Fibroblast of skin of left biceps (primary cell): ENCODE measurements at places on chromosomes 7 and 10.
A peak's percentile ranks its signal among the peaks of the same experiment; 100 is the strongest.

GRCh38 chr10:58632216-58632615 is 119.5 kb downstream of the BICC1 start:
- DNase-seq, result no peak

DNA sequence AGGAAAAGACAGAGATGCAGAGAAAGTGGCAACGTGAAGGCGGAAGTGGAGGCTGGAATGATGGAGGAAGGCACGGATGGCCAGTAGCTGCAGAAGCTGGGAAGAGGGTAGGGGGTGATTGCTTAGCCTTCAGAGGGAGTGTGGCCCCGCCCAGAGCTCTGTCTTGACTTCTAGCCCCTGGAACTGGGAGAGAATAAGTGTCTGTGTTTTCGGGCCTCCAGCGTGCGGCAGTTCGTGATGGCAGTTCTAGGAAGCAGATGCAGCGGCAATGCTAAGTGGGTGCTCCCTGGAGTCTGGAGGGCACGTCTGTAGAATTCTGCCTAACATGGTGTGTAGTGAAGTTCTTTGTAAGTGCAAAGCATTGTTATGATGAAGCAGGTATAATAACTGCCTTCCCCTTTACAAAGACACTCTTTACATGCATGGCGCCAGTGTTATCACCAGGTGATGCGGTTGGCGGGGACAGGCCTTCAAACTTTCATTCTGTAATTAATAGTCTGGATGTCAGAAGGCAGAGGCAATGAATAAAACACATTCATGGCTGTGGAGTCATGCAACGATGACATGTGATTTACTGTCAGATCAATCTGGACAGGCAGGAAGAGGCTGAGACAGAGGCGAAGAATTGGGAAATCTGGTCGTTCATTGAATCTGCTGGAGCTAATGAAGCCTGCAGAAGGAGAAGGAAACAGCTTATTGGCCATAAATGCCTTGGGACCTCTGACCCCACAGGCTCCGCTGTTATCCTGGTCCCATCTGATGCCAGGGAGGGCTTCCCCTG is 228.6 kb downstream of the GLRX3 start:
- DNase-seq, result no peak

GRCh38 chr10:22714479-22715289 is at the start of gene PIP4K2A:
TSS of gene PIP4K2A (minus strand) at chr10:22714578. CDS start at chr10:22714326, 252 bp downstream.
- DNase-seq, result peak; percentile 58

- no peak for DNase-seq
Measured at GRCh38 chr7:5083311-5083711, 37.7 kb downstream of the RBAK start.

GRCh38 chr7:66460921-66461361 is 167.7 kb upstream of the KCTD7 start:
- DNase-seq, result no peak

DNA sequence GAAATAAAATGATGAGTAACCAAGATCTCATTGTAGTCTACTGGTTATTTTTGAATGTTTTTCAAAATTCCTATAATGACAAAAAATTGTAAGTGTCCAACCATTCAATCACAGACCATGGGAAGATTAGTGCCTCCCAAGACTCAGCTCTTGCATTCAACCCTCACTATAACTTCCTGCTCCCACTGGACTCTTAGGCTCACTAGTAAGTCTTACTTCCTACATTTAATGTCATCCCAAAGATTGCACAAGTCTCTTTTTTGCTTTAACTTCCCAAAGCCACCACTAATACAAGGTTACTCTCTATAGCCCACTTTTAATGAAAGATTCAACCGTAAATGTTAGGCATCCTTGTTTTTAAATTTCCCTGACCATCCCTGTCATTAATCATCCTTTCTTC is 111.9 kb upstream of the NRBF2 start:
- no peak for DNase-seq

- DNase-seq, result no peak
Measured at GRCh38 chr7:139730746-139731612, 46.8 kb downstream of the HIPK2 start.

- DNase-seq, result no peak
Measured at GRCh38 chr7:98329791-98330373, 48.4 kb downstream of the BRI3 start.

DNA sequence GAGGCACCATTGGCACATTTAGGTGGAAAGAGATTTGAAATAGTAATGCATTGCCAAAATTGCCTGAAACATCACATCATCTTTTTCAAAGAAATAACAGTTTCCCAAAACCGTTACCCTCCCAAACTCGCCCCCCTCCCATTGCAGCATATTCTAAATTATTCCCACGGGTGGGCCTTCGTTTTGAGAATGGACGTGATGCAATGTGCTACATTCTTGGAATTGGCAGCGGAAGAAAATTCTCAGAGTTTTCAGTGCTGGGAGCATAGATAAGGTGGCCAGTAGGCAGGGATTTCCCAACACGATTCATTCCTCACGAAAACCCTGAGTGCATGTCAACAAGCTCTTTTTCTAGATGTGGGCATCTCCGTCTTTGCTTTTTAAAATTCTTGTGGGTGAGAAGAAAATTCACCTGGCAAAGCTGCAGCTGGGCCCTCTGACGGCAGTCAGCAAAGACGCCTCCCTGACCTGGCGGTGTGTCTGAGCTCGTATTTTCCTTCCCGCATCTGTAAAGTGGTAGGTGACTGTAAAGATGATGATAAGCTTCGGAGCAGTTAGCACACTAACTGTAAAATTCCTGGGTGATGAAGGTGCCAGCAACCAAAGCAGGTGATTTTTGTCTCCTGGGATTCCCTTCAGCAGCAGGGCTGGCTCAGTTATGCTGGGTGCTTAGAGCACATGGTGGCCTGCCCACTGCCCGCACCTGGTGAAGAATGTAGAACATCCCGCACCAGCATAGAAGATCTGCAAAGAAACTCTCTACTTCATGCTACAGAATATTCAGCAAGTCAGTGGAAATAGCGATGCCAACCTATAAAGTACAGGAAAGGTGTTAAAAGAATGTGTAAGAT is 141.9 kb upstream of the KLF6 start:
- DNase-seq, result no peak

- no peak for DNase-seq
Measured at GRCh38 chr7:140390466-140391190, 7.7 kb downstream of the SLC37A3 start.

- DNase-seq, result no peak
Measured at GRCh38 chr7:39624442-39624807, 1.1 kb downstream of the RALA start.

GRCh38 chr7:11749629-11750028 is 82.4 kb downstream of the THSD7A start:
- no peak for DNase-seq

DNA sequence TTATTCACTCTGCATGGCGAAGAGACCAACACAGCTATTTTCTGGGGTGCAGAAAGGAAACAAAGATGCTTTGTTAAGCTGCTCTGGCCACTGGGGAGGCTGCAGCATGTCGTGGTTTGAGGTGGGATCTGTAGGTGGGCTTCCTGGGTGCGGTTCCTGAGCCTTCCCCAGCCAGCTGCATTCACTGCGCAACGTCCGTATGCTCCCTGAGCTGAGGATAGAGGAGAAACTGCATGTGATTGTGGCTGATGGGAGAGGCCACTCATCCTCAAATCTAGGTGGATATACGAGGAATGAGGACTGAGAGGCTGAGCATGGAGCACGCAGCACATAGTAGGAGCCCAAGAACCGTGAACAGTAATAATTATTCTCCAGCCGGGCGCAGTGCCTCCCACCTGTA is 9.9 kb upstream of the DNAAF5 start:
- DNase-seq, result no peak

DNA sequence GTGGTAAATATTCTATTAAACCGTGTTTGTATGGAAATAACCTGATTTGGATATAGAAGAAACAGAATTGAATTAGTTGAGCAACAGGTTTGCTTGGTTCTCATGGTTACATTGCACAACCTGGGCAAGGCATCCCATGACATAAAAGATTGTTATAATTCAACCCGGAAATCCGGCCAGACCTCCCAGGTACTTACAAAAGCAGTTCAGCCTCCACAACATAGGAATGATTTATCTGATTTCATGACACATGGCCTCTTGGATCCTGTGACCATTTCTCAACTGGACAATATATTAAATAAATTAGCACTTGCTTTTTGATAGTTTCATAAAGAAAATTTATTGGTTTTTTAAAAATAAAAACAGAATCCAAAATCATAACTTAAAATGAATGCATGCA is 55.1 kb upstream of the PTPN12 start:
- no peak for DNase-seq

DNA sequence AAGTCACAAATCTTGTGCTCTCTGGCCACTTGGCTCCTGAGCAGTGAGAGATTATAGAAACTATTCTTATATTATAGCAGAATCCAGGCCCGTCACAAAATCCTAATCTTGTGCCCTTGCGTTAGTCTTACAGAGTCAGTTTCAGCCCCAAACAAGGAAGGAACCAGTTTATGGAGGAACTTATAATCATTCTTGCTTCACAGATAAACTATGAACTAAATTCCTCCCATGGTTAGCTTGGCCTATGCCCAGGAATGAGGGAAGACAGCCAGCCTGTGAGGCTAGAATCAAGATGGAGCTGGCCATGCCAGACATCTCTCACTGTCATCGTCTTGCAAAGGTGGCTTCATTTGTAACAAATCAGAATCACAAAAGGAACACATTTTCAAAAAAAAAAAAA is 199.7 kb upstream of the PITRM1 start:
- DNase-seq, result peak; percentile 21

DNA sequence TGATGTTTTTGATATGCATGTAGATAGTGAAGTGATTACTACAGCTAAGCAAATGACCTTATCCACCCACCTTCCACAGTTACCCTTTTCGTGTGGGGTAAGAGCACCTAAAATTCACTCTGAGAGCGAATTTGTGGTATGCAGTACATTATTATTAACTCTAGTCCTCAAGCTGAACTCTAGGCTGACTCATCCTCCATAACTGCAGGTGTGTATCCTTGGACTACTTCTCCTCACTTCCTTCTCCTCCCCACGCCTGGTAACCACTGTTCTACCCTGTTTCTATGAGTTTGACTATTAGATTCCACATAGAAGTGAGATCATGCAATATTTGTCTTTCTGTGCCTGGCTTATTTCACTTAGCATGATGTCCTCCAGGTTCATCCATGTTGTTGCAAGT is 484.6 kb downstream of the GATA3 start:
- DNase-seq, result no peak

DNA sequence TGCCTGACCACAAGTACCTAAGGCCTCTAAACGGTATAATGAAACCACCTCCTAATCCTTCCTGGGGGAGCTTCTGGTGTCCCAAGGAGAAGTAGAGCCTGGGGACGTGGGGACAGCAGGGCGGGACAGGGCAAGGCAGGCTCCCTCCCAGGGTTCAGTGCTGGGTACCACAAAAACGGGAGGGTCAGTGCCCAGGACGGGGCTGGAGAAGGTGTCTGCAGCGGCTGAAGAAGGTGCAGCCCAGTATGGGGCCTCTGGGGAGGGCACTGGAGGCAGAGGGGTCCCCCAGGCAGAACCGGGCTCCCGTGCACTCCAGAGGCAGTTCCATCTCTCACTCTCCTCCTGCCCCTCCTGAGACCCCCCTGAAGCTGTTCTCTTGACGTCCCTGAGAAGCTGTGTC is 46.2 kb downstream of the DPYSL4 start:
- no peak for DNase-seq

DNA sequence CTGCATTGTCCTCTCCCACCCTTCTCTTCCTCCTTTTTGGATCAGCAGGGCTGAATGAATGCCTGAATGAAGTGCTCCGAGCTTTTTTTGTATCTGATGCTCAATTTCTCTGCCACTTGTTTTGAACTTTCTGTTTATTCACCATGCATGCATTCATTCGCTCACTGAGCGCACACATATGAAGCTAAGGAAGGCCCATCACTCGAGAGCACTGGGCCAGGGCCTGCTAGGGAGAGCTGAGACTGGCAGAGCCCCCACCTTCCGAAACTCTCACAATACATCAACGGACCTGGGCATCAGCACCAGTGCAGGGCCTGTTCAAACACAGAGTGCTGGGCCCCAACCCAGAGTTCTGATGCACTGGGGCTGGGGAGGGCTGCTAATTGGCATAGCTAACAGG is 45.7 kb downstream of the RPS24 start:
- DNase-seq, result no peak
